ENCODE measurements at places on chromosomes 6 and 20.

DNA sequence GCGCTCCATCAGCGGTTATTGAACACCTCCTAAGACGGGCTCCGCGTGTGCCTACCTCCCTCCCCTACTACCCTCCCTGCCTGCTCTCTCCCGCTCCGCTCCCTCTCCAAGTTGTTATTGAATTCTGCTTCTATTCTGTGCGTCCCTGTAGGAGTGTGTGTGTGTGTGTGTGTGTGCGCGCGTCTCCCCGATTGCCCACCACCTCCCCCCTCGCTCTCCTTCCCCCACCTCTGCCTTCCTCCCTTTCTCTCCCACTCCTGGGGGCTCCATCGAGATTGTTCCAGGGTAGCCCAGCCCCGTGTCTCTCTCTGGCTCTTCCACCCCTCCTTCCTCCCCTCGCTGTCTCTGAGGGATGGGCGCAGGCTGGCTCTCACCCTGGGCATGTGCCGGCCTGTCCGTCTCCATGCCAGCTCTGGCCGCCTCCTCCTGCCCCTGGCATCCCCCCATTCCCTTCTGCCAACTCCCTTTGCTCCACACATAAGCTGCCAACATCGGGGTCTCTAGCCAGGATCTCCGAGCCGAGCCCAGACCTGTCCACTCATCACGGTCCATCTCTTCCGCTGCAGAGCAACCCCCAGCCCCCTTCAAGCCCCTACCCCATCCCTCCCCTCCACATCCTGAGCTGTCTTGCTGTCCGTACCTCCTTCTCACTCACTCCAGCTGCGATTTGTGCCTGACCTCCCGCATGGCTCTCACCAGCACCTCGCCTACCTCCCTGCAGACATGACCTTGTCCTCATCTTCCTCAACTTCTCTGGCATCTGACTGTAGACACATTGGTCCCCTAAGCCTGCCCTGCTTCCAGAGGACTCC, 68.5 kb downstream of the SRC start:
- no peak for DNase-seq

DNA sequence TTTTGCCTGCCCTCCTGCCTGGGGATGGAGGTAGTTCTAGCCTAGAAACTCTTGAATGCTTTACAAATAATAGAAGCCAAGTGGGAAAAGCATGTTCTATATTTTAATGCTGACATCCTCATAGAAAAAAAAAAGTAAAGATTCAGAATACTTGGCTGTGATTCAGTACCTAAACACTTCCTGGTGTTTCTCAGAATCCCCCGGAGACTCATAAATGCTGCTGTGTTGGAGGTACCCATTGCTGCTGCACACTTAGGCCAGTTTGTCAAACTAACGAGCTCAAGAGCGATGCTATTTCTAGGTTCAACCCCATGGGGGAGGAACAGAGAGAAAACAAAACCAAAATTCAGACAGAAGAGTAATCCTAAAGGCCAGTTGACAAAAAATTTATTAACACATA, 38.8 kb upstream of the ZFP64 start:
- no peak for DNase-seq

GRCh38 chr20:558117-558516, 14.5 kb upstream of the CSNK2A1 start:
- no peak for DNase-seq

- DNase-seq, result no peak
Measured at GRCh38 chr6:125200941-125201340, 47.4 kb downstream of the TPD52L1 start.

DNA sequence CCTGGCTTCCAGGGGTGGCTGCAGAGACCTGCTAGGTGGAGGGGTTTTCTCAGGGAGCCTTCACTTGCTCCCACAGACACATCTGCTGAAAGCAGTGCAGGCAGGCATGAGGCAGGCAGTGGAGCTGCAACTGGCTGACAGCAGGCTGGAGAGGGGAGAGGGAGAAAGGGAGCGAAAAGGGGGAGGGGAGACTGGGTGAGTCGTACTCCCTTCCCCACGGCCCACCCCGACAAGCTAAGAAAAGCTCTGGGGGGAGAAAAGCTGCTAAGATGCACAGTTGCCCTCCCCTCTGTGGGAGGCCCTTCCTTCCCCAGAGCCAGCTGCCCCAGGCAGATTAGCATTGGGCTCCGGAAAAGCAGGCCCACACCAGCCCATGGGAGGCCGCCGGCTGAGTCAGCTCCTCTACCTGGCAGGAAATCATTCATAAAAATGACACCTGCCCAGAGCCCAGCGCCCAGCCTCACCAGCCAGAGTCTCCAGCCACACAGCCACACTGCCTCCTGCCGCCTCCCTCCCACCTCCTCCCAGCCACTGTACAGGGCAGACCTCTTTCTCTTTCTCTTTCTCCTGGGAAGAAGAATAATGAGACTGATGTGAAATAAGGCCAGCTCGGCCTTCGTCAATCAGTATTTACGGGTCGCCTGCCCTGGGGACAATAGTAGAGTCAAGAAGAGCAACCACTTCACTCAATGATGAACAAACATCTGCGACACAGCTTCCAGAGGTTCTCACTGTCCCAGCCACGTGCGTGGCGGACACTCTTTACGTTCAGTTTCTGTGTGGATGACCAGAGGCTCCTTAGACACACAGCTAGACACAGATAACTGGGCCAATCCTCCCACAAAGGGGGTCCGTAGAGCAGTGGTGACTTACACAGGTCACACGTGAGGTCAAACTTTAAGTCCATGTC, 7.7 kb upstream of the C20orf203 start:
- DNase-seq, result peak; percentile 13

DNA sequence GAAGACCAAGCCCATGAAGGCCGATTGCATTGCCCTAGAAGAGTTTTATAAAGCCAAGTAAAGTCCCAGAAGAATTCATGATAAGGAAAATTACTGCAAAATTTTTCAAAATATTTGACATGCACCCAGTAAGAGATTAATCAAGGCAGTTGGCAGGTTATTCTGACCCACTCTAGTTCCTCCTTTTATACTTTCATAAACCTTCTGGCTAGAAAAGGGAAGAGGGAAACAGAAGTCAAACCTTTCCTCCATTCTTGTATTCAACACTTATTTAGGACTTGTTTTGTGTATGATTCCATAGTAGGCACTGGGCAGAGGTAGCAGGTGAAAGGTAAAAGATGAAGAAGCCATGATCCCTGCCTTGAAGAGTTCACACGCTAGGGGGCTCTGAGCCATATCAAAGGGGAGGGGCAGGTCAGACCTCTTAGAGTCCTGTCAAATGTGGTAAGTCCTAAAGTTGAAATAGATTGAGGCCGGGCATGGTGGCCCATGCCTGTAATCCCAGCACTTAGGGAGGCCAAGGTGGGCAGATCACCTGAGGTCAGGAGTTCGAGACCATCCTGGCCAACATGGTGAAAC, 85.4 kb downstream of the NDUFAF5 start:
- DNase-seq, result no peak

GRCh38 chr20:5448449-5449118, 131.8 kb upstream of the PROKR2 start:
- peak; percentile 2 for DNase-seq

GRCh38 chr20:61135968-61136367, 116.1 kb upstream of the CDH4 start:
- no peak for DNase-seq

DNA sequence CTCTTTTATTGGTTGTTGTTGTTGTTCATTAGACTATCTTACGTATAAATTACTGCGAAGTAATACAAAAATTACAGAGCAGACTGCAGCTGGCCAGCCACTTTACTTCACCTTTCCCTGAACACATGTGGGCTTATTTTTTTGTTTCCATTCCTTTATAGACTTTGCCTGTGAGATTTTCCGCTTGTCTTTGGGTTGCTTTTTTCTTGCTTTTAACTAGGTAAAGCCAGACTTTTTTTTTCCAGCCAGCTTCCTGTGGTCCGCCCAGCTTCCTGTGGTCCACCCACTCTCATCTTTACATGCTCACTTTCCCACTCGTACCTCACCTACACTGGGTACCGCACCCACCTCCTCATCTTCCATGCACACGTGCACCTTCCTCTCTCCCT, 79.0 kb downstream of the IPCEF1 start:
- no peak for DNase-seq

DNA sequence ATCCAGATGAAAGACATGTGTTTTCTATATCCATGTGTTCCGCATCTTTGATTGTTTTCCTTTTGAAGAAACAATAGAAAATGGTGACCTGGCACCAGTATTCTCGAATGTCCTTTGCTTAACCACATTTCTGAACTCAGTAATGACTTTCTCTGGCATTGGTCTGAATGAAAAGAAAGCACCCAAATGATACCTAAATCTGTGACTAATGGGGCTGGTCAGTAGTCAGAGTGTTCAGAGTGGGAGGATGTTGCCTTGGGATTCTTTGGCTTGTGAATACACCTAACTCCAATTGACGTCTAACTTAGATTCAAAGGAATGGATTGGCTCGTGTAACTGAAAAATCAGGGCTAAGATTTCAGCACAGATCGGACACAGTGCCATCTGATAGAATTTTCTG, 27.1 kb downstream of the PARD6B start:
- peak; percentile 77 for DNase-seq

- no peak for DNase-seq
Measured at GRCh38 chr6:16228709-16229665, 9.4 kb upstream of the GMPR start.

DNA sequence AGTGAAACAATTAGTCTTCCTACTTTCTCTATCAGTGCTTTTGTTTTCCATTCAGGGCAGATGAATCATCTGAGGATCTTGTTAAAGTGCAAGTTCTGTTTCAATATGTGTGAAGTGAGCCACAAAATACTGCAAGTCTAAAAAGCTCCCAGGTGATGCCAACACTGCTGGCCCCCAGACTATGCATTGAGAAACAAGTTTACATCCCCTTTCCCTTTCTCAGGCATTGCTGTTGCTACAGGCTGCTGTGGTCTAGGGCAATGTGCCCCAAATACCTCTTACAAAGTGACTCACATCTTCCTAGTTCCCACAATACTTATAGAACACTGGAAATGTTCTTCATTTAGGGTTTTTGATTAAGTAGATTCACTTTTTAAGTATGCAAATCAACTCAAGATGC, 31.8 kb downstream of the ABRACL start:
- peak; percentile 92 for DNase-seq

GRCh38 chr6:52276130-52276529, 8.4 kb downstream of the MCM3 start:
- DNase-seq, result no peak

GRCh38 chr6:27892649-27893058, 19.5 kb downstream of the OR2B2 start:
- peak; percentile 27 for DNase-seq
